ENCODE measurements at places on chromosomes 2 and 18.
A peak's percentile ranks its signal among the peaks of the same experiment; 100 is the strongest.

DNA sequence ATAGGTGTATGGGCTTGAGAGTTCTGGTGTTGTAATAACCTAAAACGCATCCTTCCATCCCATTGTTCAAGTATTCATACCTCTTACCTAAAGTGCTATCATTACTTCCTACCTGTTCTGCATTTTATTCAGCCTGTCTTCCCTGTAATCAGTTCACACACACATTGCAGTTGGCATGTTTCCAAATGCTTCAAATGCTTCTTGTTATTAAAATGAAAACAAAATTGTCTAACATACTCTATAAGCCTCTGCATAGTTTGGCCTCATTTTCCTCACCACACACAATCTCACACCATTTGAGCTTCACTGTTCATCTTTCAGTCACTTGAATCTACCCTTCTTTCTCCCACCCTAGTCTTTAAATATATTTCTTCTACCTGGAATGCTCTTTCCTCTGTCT is 1178.2 kb upstream of the NRXN1 start:
- no peak for DNase-seq

- DNase-seq: no peak
Measured at GRCh38 chr2:240618776-240619175, 6.5 kb upstream of the GPR35 start.

DNA sequence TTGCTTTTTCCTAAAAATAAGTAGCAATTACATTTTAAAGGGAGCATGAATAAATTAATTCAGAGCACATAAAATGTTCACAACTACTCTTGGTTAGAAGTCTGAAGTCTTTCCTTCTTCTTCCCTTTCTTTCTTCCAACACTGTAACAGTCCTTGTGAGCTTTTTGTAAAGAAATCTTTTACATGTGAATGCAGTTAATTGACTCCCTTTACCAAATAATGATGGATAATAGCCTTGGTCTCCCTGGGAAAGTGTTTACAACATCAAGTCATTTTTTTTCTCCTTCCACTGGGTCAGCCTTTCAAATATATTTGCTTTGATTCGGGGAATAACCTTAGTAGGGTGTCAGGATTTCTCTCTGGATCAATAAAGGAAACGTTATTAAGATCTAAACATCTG is 39.1 kb downstream of the CALCRL start:
- DNase-seq: no peak

- no peak for DNase-seq
Measured at GRCh38 chr2:16623031-16623430, 42.6 kb downstream of the CYRIA start.

GRCh38 chr2:187003611-187004010 is 154.6 kb upstream of the ZSWIM2 start:
- no peak for DNase-seq

DNA sequence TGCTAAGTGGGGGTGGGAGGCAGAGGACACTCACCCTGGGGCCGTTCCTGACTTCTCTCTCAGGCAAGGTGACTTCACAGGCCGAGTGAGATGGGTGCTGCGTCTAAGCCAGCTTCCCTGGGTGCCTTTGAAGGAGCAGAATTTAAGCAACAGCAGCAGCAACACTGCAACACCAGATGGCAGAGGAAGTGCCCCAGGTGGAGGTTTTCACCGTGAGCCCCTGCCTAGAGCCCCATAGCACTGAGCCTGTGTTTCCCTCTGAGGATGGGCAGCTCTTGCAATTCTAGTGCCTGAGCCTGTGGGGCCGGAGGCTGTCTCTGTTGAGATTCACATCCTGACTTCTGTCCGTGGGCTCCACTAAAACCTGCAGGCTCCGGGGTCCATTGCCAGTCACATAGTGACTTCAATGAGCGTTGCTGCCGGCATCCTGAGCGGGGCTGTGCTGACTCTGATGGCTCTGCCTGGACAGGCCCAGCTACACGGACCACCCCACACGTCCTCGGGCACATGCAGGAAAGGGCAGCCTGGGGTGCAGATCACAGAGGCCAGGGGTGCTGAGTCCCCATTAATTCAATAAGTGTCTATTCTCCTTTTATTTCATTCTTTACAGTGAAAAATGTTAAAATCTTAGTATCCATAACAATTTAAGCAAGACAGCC is 218.8 kb downstream of the SNTG2 start:
- DNase-seq: no peak

GRCh38 chr2:223760838-223761502 is 76.4 kb downstream of the AP1S3 start:
- peak; percentile 34 for DNase-seq

DNA sequence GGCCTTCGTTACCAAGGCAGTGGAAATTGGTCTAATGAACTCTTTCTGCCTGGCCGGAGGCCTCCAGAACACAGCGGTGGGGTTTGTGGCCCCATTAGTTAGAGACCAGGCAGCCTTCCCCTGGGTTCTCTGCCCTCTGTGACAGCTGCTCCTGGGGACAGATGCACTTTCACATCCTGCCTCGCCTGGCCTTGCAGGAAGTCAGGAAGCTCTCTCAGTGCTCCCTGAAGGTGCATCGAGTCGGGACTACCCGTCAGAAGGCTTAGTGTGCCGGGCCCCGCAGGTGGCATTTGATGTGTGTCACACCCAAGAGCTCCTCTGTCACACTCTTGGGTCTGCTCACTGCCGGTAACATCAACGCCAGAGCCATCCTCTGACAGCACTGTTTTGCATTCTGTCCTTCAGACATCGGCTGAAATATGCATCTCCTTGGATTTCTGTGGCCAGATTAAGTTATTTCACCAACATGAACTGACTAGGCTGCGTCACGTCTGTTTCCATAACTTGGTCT is 158.3 kb downstream of the LDLRAD4 start:
- DNase-seq: peak; percentile 20

- no peak for DNase-seq
Measured at GRCh38 chr2:239246723-239247122, 154.1 kb downstream of the HDAC4 start.

DNA sequence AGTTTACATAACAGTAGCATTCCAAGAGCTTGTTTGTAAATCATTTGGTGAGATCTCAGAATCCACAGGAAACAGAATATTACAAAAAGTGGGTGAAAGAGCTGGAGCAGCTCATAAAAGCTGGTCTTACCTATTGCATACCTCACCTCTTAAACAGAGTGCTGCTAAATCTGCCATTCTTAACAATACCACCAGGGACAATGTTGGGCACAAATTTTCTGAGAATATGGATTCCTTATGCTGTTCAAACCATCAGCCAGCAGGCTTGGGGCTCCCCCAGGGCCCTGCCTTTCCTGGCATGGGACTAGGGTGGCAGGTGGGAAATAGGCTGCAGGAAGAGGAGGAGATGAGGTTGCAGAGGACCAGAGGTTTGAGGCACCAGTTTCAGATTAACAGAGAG is 55.6 kb downstream of the TGFA start:
- no peak for DNase-seq

GRCh38 chr2:48699348-48699930 is 56.1 kb downstream of the LHCGR start:
- DNase-seq: no peak

DNA sequence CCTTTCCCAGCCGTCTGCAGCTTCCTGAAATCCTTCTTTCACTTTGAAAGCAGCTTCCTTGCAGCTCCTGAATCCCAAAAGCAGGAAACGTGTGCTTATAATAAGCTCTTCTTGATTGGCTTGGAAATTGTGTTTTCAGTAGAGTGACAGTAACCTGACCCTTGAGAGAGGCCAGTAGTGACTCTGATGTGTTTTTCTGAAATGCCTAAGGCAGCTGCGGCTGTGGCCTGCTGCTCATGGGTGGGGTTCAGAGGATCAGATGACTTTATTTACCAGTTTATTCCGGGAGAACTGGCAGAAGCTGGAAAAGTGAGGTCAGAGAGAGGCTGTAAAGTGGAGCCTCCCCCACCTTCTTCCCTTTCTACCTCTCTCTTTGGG is 31.9 kb upstream of the RPIA start:
- no peak for DNase-seq

DNA sequence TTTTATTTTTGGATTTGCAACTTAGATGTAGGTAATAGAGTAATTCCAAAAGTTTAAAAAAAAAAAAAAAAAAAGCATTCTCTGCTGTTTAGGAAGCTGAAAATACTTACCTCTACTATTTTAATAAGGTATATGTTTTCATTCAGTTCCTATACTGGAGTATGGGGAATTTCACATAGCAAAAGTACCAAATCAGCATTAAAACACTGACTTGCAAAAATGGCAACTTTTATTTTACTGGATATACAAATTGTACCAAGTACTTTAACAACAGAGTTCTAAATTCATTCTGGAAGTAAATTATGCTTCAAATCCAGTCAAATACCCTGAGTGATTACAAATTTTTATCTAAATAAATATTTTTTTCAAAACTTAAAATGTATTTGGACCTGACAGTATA is 76.7 kb downstream of the TCF4 start:
- DNase-seq: no peak

GRCh38 chr2:27798948-27799645 is 27.6 kb downstream of the MRPL33 start:
- no peak for DNase-seq

GRCh38 chr2:201176081-201176481 is 6.9 kb upstream of the CASP10 start:
- no peak for DNase-seq

DNA sequence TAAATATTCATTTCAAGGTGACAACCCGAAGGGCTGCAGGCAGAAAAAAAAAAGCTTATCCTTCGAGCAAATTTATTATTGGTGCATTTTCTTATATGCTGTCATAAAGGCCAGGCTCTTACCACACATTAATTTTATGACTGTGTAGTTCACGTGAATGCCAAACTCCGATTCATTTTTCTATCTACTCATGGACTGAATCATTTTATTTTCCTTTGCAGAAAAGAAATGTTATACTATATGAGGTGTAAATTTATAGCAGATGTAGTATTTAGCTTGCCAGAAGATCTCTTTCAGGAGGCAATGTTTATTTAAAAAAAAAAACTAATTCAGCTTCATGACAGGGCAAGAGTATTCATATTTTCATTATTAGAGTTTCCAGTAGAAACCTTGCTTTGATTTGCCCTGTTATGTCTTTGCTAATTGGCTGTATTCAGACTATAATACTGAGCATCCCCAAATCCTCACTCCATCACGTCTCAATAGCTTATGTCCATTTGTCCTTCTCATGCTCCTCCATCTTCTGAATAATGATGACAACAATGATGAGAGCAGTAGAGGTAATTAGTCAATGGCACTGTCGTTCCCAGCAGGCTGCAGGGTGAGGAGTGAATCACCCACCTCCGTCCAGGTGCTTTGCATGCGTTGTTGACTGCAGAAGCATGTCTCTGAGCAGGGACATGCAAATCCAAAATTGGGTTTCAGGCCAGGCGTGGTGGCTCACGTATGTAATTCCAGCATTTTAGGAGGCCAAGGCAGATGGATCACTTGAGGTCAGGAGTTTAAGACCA is 101.1 kb upstream of the RAB12 start:
- DNase-seq: no peak

DNA sequence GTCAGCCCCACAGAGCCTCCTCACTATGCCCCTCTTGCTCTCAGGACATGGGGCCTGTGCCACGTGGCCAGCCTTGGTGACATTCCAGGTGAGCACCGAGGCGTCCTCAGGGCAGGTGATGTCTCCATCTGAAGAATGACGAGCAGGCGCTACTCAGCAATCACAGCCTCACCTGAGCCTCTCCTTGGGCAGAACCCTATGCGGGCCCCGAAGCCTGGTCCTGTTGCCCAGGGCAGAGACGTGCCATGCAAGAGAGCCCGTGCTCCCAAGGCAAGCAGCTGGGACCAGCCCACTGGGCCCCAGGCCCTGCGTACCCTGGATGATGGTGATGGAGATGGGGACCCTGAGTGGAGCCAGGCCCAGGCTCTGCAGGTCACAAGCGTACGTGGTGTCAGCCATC is 32.5 kb upstream of the SELENOI start:
- no peak for DNase-seq

- no peak for DNase-seq
Measured at GRCh38 chr18:48521723-48522122, 17.1 kb upstream of the CTIF start.

- no peak for DNase-seq
Measured at GRCh38 chr2:232621186-232621585, 12.2 kb upstream of the EFHD1 start.

GRCh38 chr2:25035537-25036220 is 6.2 kb upstream of the EFR3B start:
- no peak for DNase-seq

GRCh38 chr2:22253171-22253570 is 1129.4 kb downstream of the TDRD15 start:
- DNase-seq: no peak

DNA sequence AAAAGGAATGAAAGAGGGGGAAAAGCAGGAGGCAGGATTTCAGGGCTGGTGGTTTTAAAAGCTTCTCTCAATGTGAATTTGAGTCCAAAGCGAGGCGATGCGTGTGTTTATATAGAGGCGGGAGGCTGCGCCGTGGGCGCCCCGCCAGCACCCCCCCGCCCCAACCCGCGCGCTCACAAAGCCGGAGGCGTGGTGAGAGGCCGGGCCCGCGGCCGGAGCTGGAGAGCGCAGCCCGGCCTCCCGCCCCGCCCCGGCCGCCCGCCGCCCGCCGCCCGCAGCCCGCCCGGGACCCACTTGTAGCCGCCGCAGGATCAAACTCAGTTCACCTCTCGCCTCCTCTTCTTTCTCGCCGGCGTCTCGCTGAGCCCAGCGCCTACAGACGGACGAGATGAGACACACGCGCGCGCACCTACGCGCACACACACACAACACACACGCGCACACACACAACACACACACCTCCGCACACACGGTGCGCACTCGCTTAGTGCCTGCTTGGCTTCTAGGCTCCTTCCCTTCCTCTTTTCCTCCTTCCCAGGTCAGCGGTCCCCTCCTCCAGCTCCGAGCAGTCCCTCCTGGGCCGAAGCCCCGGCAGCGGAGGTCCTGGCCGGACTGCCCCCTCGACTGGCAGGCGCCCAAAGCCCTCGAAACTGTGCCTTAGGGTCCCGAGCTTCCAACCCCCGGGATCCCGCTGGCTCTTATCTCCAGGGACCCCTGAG is 1.3 kb upstream of the CYP26B1 start:
- no peak for DNase-seq

DNA sequence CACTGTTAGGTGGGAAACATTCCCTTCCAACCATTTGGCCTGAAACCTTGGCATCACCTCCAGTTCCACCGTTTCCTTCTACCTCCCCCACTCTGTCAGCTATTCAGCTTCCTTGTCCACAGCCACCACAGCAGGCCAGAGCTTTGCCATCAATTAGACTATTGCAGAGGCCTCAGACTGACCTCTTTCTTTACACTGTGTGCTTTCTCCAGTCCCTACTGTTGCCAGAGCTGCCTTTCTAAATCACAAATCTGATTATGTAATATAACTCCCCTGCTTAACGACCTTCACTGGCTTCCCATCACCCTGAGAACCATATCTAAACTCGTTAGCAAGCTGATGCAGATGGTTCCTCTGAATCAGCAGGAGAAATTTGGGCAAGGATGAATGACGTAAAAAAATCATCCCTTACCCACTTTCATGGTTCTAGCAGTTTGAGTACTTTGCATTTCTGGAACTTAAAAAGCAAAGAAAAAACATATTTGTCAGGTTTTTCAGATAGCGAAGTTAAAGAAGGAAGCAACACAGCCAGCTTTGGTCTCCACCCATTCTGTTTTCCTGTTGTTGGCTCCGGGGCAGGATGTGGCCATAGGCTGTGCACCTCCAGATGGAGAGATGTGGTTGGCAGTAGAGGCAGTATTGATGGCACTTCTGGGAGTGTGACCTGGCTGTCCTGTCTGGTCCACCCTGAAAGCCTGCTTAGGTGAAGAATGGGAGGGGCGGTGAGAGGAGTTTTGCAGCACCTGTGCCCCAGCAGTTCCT is 422.1 kb downstream of the PARD3B start:
- peak; percentile 16 for DNase-seq

GRCh38 chr18:6255116-6255705 is 159.5 kb downstream of the L3MBTL4 start:
- no peak for DNase-seq

- no peak for DNase-seq
Measured at GRCh38 chr2:120596990-120597594, 138.6 kb upstream of the GLI2 start.
